ENCODE measurements at places on chromosomes 5 and 9. TPM values are rescaled to one million over a fixed set of nuclear protein-coding genes. Genes with fewer than 3 reads are reported as not detected.
A peak's percentile ranks its signal among the peaks of the same experiment; 100 is the strongest.

The PTPN3 gene
- 7.8 TPM for total RNA-seq

The PCDHB3 gene
- 2.0 TPM for total RNA-seq

The GABRA1 gene
- not detected for total RNA-seq

The FRMD3 gene
- total RNA-seq = 7.2 TPM

The IL31RA gene
- total RNA-seq = 2.3 TPM

The ORM2 gene
- total RNA-seq = not detected

The PRR16 gene
- 14.2 TPM for total RNA-seq

The RNF183 gene
- total RNA-seq = not detected

The RAI14 gene
- total RNA-seq = 214 TPM

The SHOC1 gene
- total RNA-seq = not detected

The SH3PXD2B gene
- 43.3 TPM for total RNA-seq

The TMEM167A gene
- total RNA-seq = 80.9 TPM

The NEUROG1 gene
- total RNA-seq = not detected

GRCh38 chr5:179747811-179748210, 15.2 kb downstream of the MAML1 start:
- DNase-seq = no peak

- no peak for DNase-seq
Measured at GRCh38 chr9:109458453-109459211, 39.5 kb downstream of the PTPN3 start.

DNA sequence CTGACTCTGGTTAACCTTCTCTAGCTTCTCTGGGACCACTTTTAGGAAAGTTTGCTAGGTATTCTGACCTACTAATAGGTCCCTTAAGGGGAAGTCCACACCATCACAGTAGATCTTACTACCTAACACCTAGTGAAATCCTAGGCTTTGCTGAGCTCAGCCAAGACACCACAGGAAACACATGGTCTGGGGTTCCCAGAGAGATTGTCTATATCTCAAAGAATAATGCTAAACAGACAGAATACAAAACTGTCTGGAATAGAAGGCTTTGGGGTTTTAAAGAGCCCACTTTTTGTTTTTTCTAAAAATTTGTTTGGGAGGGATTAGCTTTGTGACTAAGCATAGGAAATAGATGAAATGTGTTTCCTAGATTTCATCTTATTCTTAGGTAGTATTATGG, 395.1 kb downstream of the ARHGEF28 start:
- no peak for DNase-seq

DNA sequence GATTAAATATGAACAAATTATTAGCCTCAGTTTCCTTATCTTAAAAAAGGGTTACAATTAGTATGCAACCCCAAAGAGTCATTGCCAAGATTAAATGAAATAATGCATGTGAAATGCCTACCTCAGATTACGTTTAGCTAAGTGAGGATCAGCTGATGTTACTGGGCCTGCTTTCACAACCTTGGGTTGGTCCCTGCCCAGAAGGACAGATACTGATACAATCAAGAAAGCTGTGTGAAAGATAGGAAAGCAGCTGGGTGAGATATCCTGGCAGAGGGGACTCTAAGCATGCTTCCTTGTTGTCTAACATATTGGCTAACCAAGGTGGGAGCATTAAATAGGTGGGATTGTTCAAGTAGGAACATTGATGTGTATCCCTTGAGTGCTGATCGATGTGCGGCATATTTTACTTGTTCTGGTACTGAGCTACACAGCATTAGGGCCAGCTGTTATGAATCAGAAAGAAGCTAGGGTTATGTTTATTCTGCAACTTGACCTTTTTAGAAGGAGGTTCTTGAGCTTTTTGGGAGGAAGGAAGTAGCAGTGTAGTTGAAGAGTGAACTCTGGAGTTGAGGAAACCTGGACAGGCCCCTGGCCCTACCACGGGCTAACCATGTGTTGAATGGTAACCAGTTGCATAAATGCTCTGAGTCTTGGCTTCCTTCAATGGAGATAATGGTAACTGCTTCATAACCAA, 28.9 kb downstream of the SNX24 start:
- no peak for DNase-seq

- no peak for DNase-seq
Measured at GRCh38 chr5:173735691-173736090, 119.2 kb upstream of the BOD1 start.

DNA sequence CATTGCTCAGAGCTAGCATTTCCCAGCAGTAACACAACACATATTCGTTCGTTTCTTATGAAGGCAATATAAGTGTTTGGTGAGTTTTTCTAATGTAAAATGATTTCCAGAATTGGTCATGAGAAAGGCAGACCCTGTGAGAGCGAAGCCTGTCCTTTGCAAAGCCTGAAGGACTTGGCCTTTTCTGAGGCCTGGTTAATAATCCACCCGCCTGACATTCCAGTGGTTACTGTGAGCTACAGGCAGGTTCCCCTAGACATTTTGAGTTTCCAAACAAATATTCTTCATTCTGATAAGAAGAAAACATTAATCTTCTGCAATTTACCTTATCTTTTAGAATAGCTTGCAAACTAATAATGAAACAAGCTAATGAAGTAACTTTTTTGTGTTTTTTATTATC, 38.0 kb downstream of the ADAMTS16 start:
- no peak for DNase-seq

DNA sequence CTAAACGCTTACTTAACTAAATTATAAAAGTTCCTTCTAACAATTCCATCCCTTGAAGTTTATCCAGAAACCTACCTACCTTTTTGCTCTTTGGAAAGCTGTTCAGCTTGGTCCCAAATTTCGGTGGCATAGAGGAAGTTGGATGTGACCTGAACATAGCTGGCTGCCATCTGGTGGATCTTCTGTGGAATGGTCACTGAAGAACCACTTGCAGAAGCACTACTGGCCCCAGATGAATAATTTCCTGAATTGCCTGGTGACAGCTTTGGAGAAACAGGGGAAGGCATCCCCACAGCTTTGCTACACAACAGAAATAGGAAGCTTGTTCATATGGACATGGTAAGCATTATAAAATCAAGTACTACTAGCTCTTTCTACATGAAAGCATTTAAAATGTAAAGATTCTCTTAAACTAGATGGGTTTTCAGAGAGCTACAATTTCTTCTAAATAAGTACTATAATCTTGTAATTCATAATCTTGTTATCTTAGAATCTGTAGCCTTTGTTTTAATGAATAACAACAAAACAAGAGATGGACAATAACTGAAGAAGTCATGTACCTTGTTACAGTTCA, 9.9 kb downstream of the LEAP2 start:
- DNase-seq = no peak

DNA sequence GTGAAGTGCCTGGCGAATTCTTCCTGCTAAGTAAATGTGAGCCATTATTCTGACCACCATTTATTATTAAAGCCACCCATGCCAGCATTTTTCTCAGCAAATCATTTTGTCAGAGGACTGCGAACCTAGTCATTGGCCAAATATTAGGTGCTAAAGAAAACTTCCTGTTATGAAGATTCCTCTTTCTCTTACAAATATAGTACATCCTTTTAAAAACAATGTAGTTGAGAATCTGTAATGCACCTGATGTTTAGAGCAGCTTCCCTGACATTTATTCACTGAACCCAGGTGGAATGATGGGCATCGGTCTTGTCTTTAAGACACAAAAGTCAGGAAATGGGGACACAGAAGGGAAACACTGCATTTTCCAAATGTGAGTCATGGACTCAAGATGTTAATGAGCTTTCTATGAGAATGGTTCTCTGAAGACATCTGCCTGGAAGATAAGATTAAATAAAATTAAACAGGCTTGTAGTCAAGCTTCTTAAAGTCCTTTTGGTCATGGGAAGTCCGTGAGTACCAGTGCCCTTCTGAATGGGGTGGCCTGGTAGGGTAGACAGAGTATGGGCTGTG, 290.6 kb downstream of the FBXL7 start:
- no peak for DNase-seq

GRCh38 chr9:109498195-109499092, at the start of gene PTPN3:
Gene PTPN3, minus strand, starts transcription at chr9:109498307. Its CDS starts 34,873 bp downstream, at chr9:109463434.
- DNase-seq = peak; percentile 79

- DNase-seq = no peak
Measured at GRCh38 chr5:137310051-137310730, 188.9 kb downstream of the SPOCK1 start.

DNA sequence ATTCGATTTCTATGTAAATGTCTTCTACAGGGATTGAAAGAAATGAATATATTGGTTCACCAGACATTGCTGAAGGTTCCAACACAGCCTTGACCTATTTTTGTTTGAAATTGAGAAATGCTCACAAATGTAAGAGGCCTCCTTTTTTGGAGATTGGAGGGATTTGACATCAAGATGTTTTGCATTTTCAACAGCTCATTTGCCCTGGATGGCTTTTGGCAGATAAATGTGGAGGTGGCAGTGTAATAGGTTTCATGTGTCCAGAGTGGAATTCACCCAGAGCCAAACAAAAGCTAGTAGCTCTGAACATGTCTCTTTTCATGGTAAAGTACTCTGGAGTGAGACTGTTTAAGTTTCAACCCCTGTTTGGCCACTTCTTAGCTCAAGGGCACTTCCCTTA, 77.3 kb downstream of the PALM2AKAP2 start:
- no peak for DNase-seq

- DNase-seq = no peak
Measured at GRCh38 chr5:39816866-39817265, 392.1 kb upstream of the DAB2 start.

- no peak for DNase-seq
Measured at GRCh38 chr9:515665-516064, 301.0 kb downstream of the DOCK8 start.

DNA sequence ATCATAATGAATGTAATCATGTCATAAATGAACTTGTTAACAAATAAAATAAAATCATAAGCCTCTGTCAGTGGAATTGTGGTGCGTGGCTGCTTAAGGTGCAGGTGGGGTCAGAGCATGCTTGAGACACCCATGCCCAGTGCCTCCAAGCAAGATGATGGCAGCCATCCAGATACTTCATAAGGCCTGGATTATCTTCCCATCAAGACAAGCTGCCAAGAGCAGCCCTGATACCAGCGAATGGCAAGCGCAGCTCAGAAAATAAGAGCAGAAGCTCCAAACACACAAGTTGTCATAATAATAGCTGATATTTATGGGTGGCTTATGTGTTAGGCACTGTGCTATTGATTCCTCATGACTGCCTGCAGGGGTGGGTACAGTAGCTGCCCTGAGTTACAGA, 21.8 kb upstream of the LMX1B start:
- no peak for DNase-seq

DNA sequence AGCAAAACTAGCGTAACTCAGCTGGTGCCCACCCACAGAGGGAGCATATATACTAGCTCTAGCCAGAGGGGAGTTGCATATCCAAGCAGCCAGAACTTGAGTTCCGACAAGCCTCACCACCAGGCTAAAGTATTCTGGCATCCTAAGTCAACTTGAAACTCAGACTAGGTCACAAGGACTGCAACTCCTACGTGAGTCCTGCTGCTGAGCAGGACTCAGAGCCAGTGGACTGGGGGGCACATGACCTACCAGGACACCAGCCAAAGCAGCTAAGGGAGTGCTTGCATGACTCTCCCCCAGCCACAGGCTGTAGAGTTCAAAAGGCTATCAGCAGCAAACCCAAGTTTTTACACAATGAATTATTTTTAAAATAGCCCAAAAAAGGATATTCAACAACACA, 26.1 kb downstream of the SPDL1 start:
- DNase-seq = no peak

GRCh38 chr5:96509721-96510350, 76.8 kb upstream of the PCSK1 start:
- no peak for DNase-seq

DNA sequence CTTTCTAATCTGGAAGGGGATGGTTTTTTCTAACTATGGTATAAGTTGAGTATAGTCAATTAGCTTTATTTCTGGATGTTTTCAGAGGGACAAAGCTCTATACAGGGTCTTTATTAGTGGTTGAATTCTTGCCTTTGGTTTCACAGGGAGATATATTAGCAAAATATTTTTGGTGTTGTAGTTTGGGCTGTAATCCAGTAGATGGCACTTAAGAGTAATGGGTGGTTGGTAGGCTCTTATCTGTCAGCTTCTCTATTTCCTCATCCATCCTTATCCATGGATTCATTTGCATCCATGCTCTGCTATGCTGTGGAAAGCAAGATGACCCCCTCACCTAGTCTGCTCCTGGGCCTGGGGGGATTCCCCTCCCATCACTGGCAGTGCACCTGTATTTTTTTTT, 363.6 kb upstream of the CYLC2 start:
- no peak for DNase-seq

DNA sequence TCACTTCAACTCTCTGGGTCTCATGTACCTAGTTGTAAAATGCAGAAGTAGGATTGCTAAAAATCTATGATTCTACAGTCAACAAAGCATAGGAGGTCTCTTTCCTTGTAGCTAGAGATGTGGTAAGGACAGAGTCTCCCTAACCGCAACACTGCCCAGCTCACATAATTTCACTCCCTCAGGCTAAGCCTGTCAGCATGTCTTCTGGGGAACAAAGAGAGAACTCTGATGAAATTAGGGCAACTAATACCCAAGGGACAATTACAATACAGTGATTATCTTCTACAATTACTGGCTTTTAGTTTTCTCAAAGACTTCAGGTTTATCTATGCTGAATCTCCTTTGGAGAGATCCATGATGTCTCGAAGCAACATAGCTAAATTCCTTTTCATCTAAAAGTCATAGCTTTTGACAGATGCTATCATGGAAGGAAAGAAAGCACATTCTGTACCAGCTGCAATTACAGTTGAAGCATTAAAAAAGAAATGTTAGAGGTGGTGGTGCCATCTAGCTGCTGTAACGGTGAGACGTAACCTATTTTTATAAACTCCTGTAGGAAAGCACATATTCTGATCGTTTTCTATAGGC, 141.1 kb upstream of the TARS1 start:
- DNase-seq = no peak

- no peak for DNase-seq
Measured at GRCh38 chr5:2158109-2158508, 275.4 kb upstream of the IRX4 start.

DNA sequence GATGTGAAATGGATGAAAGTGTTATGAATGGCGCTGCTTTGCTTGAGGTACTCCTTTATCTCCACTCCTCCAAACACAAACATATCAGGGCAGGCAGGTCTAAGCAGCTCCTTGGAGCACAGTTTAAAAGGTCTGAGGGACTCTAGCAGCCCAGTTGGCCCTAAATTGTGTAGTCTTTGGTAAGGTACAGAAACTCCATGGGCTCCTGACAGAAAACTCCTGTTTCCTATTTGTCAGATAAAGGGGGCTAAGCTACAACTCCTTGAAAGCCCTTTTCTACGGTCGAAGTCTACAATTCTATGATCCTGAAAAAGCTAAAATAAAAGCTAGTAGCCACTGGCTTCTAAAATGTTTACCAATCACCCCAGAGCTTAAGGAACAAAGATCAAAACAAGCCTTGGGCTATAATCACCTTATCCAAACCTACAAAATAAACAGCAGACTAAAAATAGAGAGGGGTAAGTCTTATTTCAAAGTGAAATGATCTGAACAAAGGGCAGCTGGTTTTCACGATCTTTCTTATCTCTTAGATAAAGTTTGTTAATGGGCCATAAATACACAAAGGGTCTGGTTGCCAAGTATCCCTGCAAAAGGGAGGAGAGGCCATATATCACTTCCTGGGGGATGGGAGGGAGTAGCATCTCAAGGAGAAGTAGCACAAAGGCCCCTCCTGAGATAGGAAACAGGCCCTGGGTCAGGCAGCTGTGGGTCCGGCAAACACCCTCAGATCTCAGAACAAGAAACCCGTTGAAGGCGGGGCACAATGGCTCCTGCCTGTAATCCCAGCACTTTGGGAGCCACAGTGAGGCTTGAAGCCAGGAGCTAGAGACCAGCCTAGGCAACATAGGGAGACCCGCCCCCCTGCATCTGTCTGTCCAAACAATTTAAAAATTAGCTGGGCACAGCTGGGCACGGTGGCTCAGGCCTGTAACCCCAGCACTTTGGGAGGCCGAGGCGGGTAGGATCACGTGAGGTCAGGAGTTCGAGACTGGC, 28.3 kb upstream of the DENND4C start:
- DNase-seq = no peak

Measured in aorta (tissue), 5 donors.